PC-9 (cell line): ENCODE measurements at places on chromosomes 6 and 20. TPM values are rescaled to one million over a fixed set of nuclear protein-coding genes. Genes with fewer than 3 reads are reported as not detected.

LY6G6C gene
- 1.2 and 2.1 TPM in 2 replicates for total RNA-seq

PRDM1 gene
- 1.4 and 2.6 TPM in 2 replicates for total RNA-seq

ERGIC3 gene
- total RNA-seq = 341 and 435 TPM in 2 replicates

AKAP7 gene
- 3.8 and 4.5 TPM in 2 replicates for total RNA-seq

HCRTR2 gene
- total RNA-seq = not detected in 2 replicates

SLC22A7 gene
- not detected in 2 replicates for total RNA-seq

PPP1R14C gene
- total RNA-seq = 9.8 and 12.1 TPM in 2 replicates

PRSS16 gene
- 32.3 and 32.5 TPM in 2 replicates for total RNA-seq

PTCHD4 gene
- 0.15 TPM in 1 of 2 replicates, not detected in the other for total RNA-seq

TRDN gene
- not detected in 2 replicates for total RNA-seq

SPATA25 gene
- 5.2 and 6.3 TPM in 2 replicates for total RNA-seq

GTSF1L gene
- not detected in 2 replicates for total RNA-seq

THEMIS gene
- total RNA-seq = not detected in 2 replicates

TSPO2 gene
- total RNA-seq = not detected in 2 replicates

SASH1 gene
- total RNA-seq = 32.9 and 35.5 TPM in 2 replicates

SIRPB1 gene
- 4.1 and 7.6 TPM in 2 replicates for total RNA-seq
